Astrocyte (in vitro differentiated cells and primary cell): ENCODE measurements at places on chromosomes 4 and X.

DNA sequence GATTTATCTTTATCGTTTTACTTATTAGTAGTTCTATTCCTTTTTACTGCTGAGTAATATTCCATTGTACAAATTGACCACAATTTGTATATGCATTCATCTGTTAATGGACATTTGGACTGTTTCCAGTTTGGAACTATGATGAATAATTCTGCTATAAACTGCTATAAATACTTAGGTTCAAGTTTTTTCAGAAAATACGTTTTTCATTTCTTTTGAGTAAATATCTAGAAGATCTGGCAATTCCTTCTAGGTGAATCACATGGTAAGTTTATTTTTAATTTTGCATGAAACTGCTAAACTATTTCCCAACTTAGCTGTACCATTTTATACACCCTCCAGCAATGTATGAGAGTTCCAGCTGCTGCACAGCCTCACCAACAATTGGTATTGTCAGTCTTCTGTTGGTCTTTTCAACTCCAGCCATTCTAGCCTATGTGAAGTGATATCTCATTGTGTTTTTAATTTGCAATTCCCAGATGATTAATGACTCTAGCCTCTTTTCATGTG lies 22.2 kb downstream of the LIN54 start:
- DNase-seq, result peak; percentile 81

- no peak for DNase-seq
Measured at GRCh38 chrX:143296521-143296920, 220.8 kb downstream of the SPANXN3 start.

DNA sequence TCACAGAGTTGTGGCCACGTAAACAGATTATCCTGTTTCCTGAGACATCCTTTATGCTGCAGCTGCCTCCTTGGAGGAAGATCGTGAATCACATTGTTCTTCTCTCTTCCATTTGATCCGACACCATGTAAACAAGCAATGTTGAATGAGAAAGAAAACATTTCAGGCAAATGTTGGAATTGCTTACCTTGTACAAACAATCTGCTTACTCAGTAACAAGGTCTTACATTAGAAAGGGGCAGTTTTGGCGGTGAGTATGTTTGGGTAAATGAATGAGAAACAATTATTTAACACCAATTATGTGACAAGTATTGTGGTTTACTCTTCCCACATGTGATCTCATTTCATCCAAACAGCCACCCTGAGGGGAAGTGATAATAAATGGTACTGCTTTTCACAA lies 637.8 kb downstream of the RAB28 start:
- no peak for DNase-seq

DNA sequence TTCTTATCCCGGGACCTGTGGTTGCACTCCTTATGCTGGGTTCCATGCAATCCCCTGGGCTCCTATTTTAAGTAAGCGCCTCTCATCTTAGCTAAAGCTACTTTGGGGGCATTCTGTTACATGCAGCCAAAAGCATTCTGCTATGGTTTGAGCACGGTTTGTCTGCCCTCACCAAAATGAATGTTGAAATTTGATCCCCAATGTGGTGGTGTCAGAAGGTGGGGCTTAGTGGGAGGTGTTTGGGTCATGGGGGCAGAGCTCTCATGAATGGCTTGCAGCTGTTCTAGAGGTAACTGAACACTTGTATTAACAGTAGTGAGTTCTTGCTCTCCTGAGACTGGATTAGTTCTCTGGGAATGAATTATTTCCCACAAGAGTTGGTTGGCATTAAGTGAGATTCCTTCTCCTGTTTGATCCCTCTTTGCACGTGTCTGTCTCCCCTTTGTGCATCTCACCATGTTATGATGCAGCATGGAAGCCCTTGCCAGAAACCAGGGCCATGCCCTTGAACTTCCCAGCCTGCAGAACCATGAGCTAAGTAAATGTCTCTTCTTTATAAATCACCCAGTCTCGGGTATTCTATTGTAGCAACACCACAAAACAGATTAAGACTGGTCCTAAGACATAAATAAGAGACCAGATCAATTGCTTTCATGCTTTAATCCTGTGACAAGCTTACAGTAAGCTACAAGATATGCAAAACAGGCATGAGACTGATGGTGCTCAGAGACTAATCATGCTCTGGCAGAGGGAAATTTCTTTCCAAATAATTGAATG lies 141.8 kb downstream of the TSPAN5 start:
- DNase-seq, result peak; percentile 68

GRCh38 chrX:33892670-33893069 lies 239.4 kb downstream of the FAM47A start:
- DNase-seq, result no peak
